ENCODE measurements at places on chromosomes 5 and 9. TPM values are rescaled to one million over a fixed set of nuclear protein-coding genes. Genes with fewer than 3 reads are reported as not detected.

NIPAL4 gene
- polyA plus RNA-seq: 0.44 TPM

C9orf50 gene
- 0.15 TPM for polyA plus RNA-seq

HMCN2 gene
- polyA plus RNA-seq: 2.9 TPM

LCP2 gene
- 5.5 TPM for polyA plus RNA-seq

LRRC70 gene
- 3.3 TPM for polyA plus RNA-seq

ENTREP1 gene
- 39.1 TPM for polyA plus RNA-seq

CTXN3 gene
- polyA plus RNA-seq: 3.6 TPM

MLANA gene
- 0.44 TPM for polyA plus RNA-seq

DNA sequence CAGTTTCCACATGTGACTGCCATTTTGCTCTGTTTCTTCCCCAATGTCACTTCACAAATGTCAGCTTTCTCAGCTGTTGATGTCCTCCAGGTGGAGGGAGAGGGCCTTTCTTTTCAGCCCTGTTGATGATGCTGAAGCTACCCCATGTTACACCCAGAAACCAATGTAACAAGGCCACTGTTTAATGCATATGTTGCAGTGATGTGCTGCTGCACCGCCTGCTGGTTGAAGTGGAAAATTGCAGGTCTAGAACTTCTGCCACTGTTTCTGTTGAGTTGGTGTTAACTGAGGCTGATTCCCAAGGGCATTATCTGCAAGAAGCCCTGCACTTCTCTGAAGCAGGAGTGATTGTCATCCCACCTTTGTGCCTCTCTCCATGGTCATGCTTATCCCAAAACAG is 428.4 kb downstream of the KDM4C start:
- DNase-seq: no peak

DNA sequence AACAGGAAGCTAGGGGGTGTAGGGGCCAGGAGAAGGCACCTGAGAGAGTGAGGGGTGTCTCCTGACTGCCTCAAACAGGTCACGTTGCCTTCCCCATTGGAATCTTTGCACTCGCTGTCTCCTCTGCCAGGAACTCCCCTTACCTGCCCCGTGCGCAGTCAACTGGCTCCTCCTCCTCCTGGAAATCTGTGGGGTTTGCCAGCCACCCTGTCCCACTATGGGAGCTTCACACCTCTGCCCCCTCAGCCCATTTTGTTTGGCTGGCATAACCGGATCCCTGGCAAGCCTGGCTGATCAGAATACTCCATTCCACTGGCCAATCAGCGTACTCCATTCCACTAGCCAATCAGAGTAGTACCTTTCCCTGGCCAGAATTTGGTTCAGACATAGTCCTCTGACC is 10.4 kb upstream of the SLC34A1 start:
- DNase-seq: no peak

DNA sequence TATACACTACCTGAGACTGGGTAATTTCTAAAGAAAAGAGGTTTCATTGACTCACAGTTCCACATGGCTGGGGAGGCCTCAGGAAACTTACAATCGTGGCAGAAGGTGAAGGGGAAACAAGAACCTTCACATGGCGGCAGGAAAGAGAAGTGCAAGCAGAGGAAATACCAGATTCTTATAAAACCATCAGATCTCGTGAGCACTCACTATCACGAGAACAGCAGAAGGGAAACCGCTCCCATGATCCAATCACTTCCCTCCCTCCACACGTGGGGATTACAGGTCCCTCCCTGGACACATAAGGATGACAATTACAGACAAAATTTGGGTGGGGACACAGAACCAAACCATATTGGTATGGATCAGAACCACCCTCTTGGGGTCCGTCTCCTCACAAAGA is 44.2 kb upstream of the SPIN1 start:
- no peak for DNase-seq

- DNase-seq: no peak
Observed at GRCh38 chr5:98050583-98050982, 722.9 kb upstream of the RGMB start.

DNA sequence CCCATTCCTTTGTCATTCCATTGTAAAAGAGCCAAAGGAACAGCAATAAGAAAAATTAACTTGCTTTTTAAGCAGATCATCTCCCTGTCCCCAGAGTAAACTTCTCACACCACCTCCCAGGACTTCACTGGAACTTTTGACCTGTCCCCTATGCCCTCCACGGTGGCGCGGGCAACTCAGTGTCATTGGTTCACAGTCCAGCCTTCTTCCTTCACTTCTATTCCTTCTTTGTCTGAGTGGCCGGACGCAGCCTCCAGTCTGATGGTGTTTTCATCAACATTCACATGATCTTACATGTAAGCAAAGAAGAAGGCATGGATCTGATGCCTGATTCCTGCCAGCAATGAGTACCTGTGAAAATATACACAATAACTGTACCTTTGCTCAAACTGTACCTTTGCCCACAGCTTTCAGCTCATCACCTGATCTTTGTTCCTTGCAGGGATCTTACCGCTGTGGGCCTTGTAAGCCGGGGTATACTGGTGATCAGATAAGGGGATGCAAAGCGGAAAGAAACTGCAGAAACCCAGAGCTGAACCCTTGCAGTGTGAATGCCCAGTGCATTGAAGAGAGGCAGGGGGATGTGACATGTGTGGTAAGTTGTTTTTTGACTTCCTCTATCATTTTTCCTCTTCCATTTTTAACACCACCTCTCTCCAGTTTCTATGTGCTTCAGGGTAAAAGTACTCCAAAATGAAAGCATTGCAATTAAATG is 32.5 kb downstream of the THBS4 start:
- DNase-seq: no peak

GRCh38 chr5:172644711-172645110 is 3.6 kb downstream of the NEURL1B start:
- DNase-seq: no peak

GRCh38 chr9:97315550-97315949 is 8.1 kb downstream of the CCDC180 start:
- DNase-seq: no peak

- peak; percentile 33 for DNase-seq
Observed at GRCh38 chr5:42854795-42855194, 43.1 kb upstream of the SELENOP start.

GRCh38 chr5:158378931-158379330 is 520.0 kb upstream of the CLINT1 start:
- no peak for DNase-seq

GRCh38 chr5:34715711-34716110 is 59.6 kb downstream of the RAI14 start:
- peak; percentile 57 for DNase-seq

GRCh38 chr5:109532773-109533364 is 123.1 kb upstream of the PJA2 start:
- DNase-seq: no peak

GRCh38 chr9:4334410-4334813 is 34.5 kb upstream of the GLIS3 start:
- peak; percentile 14 for DNase-seq

- peak; percentile 19 for DNase-seq
Observed at GRCh38 chr5:103487218-103487617, 75.4 kb downstream of the NUDT12 start.

DNA sequence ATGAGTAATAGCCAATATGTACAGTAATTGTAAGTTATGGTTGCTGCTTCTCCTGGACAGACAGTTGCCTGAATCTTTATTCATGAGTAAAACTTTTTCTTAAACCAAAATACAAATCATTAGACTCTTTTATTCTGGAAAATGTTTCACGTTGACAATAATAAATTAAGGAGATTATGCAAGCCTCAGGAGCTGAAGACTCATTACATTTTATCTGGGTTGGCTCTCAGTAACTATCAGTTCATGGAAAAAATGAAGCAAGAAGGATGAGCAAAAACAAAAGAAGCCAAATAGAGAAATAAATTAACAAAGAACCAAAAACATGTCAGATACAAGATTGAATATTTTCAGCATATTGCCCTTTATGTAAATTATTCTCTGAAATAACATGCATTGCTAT is 88.9 kb upstream of the PRR16 start:
- no peak for DNase-seq

- DNase-seq: no peak
Observed at GRCh38 chr5:133524666-133525065, 87.7 kb downstream of the FSTL4 start.

GRCh38 chr9:128819716-128820664 is 1.7 kb downstream of the ENDOG start:
- no peak for DNase-seq

DNA sequence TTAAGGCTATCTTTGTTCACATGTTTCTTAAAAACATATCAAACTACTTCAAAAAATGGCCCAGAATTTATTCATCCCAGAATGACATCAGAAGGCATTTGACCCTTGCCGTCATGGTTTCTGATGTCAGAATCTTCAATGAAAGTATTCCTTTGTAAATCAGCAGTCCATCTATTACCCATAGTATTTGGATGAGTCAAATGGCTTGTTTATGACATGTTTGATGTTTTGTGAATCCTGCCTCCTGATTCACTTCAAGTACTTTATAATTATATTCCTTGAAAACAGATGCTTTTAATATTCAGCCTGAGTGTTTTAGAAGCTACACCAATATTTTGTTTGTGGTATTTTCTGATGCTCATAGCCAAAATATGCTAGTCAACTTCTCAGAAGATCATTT is 200.8 kb upstream of the MEF2C start:
- no peak for DNase-seq
